ENCODE measurements at places on chromosomes 2 and 18.
A peak's percentile ranks its signal among the peaks of the same experiment; 100 is the strongest.

- DNase-seq, result no peak
Measured at GRCh38 chr2:160660741-160661140, 167.1 kb upstream of the RBMS1 start.

- DNase-seq, result no peak
Measured at GRCh38 chr18:26356045-26356785, 130.0 kb downstream of the TAF4B start.

DNA sequence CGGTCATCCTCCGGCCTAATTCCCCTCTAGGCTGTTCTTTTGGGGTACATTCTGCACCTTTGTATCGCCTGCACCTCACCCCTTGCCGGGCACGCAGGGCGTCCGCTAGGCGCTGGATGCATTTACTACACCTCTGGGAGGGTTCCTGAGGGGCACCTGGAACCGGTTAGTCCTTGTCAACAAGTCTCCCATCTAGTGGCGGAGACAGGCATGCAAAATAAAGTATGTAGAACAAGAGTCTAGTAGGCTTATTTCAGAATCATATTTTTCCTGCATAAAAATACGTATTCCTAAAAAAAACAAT is 705 bp upstream of the TEX261 start:
- DNase-seq, result peak; percentile 23

GRCh38 chr2:241863536-241863954 is 4.9 kb upstream of the PDCD1 start:
- no peak for DNase-seq

GRCh38 chr18:53749766-53750165 is 474.7 kb downstream of the MBD2 start:
- no peak for DNase-seq

DNA sequence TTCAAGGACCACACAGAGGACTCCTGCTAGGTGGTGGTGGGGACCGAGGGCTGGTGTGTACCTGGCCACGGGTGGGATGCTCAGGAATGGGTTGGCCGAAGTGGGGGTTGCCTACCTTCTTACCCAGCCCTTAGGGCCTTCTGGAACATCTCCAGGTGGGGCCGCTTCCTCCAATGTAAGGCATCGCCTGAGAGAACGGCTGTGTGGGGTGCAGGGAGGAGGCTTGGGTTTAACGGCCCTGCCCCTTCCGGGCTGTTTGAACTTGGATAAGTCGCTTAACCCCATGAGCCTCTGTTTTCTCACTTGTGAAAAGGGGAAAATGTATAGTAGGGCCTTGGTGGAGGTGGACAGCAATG is 35.0 kb downstream of the EMILIN2 start:
- no peak for DNase-seq

DNA sequence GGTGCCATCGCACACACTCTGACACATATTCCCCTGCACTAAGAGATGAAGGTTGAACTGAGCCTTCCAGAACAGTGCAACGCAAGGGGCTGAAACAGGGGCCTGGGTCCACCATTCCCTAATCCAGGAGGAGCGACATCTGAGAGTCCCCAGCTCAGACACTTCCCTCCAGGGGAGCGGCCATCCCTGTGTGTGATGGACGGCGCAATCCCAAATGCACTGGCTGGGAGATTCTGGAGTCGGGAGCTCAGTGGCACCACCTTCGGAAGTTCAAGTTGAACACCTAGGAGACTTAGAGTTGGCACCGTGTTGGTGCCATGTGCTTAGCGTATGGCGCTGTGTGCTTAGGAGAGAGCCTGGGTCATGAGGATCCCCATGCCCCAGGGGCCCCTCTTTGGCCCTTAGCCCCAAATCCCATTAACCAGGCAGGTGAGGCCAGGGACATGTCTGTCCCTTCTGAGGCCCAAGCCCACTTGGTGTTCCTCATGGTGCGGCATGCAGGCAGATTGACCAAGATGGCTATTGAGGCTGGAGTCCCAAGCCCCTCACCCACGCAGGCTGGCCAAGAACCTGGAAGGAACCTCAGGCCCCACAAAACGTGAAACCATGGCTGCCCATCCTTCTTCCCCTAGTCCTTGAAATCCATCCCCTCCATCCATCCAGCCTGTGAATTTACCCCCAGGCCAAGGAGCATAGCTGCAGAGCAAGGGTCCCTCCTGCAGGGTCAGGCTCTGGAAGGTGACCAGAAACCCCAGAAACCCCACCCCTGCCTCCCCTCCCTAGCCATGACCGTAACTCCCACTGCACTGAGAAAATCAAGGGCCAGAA is 114.1 kb upstream of the OTOS start:
- no peak for DNase-seq

DNA sequence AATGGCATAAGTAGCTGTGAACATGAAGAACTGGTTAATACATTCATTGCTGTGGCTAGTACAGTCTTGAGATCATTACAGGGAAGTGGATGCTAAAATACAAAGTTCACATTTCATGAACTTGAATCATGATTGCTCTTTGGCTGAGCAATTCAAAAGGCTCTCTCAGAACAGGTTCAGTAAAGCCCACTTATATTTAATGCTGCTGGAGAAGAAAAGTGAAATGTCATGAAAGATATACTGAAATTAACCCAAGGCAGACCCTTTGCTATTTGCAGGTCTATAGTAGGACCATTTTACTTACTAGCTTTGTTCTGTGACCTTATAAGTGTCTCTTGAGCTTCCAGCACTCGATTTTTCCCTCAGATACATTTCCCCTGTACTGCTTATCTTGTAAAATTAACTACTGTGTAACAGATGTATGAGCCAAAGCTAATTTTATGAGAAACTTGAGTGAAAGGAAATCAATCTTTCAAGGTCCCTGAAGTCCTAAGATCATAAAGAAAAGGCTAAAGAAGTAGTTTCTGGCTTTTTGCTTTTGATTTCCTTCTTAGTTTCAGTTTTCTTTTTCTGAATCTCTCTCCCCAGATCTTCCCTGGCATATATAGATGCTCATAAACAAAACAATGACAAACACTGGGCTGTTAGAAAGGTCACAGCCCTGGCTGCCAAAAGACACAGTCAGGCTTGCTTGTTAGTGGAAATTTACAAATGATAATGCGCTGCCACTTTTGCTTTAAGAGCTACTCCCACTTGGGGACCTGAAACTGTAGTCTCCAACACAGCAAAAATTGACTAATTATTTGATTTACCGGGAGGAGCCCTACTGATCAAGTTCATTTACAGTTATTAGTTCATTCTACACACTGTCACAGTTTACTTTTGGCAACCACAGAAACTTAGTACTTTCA is 132.7 kb upstream of the XPO1 start:
- DNase-seq, result peak; percentile 56

- DNase-seq, result no peak
Measured at GRCh38 chr18:12868576-12868975, 15.5 kb downstream of the PTPN2 start.

- no peak for DNase-seq
Measured at GRCh38 chr18:62981566-62981965, 266.2 kb downstream of the PHLPP1 start.

- no peak for DNase-seq
Measured at GRCh38 chr18:77138270-77138669, 5.7 kb upstream of the MBP start.

GRCh38 chr2:56715683-56716082 is 531.9 kb downstream of the CCDC85A start:
- DNase-seq, result no peak

DNA sequence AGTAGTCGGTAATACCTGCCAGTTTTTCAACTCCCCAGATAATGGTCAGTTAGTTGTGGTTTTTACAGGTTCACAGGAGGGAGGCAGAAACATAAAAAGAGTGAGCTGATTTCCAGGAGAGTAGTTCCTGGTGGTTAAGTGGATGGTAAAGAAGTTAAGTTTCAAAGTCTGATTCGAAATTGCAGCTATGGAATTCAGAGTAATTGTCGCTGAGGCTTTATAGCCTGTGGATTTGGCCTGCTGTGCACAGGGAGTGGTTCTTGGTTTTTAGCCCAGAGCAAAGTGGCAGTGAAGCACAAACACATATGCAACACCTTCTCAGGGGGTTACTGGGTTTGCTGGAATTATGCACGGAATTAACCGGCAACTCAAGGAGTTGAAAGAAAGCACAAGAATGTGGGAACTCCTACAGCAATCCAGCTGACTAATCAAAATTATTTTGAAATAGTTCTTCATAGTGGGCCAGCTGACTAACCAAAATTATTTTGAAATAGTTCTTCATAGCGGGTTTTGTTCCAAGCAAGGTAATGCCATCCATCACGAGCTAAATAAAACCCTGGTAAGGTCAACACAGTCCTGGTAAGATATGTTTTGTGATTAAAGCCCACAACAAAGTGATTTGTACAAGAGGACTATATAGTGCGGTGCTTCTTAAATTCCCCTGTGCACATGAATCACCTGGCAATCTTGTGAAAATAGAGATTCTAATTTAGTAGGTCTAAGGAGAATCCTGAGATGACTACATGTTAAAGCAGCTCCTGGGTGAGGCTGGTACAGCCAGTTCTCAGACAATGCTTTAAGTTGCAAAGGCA is 94.4 kb downstream of the SGPP2 start:
- peak; percentile 64 for DNase-seq

GRCh38 chr18:78788161-78788560 is 191.5 kb upstream of the SALL3 start:
- no peak for DNase-seq

DNA sequence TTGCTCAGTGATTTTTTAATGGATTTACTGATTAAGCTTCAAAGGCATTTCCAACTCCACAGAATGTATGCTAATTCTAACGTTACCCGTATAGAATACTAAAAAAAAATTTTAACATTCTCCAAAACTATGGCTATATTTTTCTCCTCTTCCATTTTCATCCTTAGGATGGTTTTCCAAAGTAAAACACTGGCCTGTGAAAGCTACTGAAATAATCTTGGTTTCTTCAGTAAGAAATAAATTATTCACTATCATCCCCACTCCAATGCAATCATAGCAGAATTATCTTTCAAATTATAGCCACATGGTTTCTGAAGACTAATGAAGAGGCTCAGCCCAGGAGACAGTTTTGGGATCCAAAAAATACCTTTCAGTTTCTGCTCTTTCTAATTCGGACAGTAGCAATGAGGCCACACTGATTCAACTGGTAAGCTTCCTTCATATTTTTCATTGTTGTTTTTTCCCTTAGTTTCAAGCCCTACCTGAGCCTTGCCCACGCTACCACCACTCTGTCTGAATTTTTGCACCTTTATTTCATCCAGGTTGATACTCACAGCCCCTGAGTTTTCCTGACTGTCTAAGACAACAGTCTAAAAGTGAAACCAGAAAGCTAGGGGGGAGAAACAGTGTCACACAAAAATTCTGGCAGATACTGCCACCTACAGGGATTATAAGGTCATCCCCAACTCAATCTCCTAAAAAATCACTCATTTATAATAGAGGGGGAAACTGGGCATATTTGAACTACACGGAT is 887.9 kb downstream of the NRXN1 start:
- DNase-seq, result peak; percentile 31

GRCh38 chr2:83730223-83730622 is 728.9 kb downstream of the SUCLG1 start:
- DNase-seq, result peak; percentile 1

GRCh38 chr2:221254299-221254698 is 317.8 kb downstream of the EPHA4 start:
- DNase-seq, result peak; percentile 12

GRCh38 chr2:216086207-216086893 is 4.6 kb downstream of the TMEM169 start:
- DNase-seq, result no peak

DNA sequence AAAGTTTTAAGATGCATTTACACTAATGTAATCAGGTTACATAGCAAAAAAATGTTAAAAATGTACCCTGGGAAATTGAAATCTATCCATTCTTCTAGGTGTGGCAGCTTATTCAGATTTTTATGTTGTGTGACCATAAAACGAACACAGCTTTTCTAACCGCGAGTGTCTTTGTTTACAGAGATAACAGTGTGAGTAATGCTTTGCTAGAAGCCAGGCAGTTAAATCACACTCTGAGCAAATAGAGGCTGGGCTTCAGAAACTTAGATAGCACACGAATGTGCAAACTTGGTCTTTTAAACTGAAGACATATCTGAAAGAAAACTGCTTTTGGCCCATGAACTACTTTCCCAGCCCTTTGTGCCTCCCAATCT is 116.1 kb downstream of the SPTBN1 start:
- DNase-seq, result peak; percentile 88

- DNase-seq, result no peak
Measured at GRCh38 chr18:57826252-57826651, 23.1 kb upstream of the ATP8B1 start.

DNA sequence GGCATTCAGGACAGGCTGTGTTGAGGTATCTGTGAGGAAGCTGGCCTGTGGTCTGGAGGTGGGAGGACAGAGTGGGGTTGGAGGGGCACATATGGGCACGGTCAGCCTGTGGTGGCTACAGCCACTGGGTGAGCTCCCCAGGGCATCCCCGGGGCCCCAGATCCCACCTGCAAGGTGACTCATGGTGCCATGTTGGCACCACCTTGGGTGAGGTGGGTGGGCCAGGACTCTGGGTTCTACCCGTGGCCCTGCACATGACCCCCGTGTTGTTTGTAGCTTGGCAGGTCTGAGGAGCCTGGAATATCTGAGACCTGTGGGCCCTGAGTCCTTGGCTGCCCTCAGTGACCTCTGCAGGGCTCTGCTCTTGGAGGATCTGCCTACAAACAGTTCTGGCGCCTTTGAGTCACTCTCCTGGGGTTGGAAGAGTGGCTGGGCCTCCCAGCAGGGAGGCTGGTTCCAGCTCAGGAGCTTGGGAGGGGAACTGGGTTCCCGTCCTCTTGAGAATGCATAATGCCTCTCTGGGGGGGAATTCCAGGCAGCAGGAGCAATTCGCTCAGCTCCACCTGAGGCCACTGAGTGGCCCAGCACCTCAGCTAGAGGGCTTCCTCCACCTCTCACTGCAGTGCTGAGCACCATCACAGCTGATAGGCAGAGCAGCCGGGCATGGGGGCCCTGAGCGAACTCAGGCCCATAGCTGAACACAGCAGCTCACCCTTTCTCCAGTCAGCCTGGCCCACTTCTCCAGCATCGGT is 105.1 kb downstream of the DYSF start:
- no peak for DNase-seq

- peak; percentile 51 for DNase-seq
Measured at GRCh38 chr2:162072181-162072702, 1.8 kb downstream of the DPP4 start.

GRCh38 chr2:115491186-115491793 is 1048.8 kb downstream of the DPP10 start:
- no peak for DNase-seq

- DNase-seq, result no peak
Measured at GRCh38 chr2:104378853-104379374, 475.0 kb upstream of the POU3F3 start.

DNA sequence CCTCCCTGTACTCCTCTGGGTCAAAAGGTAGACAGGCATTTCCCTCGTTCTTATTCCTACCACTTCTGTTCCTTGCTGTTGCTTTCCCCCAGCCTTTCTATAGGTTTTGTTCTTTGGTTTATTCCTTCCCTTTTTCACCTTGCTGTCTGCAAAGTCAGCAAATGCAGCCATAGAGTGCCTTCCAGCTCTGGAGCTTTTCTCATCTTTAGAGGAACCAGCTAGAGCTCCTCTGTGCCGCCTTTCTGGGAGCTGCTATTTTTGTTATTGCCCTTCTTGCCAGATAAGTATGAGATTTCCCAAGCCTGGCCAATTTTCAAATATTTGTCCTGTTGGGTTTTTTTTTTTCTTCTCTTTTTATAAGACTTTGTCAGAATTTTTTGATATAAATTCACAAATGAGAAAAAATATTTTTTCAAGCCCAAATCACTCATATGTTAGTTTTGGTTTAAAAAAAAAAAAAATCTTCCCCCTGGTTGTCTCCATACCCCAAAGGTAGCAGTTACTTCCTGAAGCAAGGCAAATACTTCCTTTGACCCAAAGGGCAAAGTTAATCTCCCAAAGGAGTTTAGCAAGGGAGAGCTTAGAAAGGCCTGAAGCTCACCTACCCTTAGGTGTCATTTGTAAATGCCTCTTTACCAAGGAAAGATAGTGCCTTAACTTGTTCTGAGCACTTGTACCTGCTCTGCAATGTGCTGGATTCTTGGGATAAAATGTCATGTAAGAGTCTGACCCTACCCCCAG is 5.1 kb upstream of the TTC27 start:
- DNase-seq, result no peak
